ENCODE measurements at places on chromosomes 6 and 20. TPM values are rescaled to one million over a fixed set of nuclear protein-coding genes. Genes with fewer than 3 reads are reported as not detected.

The ENPP5 gene
- 0.68 TPM for total RNA-seq

The CHRNA4 gene
- not detected for total RNA-seq

The SCRT2 gene
- not detected for total RNA-seq

The TTI1 gene
- total RNA-seq, result 33.9 TPM

The GPR6 gene
- not detected for total RNA-seq

The MAK gene
- total RNA-seq, result not detected

The ABHD16B gene
- total RNA-seq, result not detected

DNA sequence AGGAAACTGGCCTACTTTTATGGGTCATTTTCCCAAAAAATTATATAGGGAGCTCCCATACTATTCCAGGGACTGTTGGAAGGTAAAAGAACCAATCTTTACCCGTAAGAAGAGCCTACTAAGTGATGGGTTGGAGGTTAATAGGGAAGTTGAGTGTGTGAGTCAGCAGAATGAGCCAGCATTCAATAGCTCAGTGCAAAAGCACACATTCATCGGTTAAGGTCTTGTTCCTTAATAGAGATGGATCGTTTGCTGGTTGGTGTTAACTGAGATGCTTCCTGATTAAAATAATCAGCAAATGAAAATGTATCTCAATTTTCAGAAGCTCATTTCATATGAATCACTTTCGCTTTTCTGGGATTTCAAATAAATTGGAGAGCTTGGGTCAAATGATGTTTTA, 115.3 kb upstream of the MRPS10 start:
- no peak for DNase-seq
- no peaks in the 10 kb centered on the region for H3K36me3 ChIP-seq
- no peaks in the 10 kb centered on the region for H3K27me3 ChIP-seq
- H3K4me1 ChIP-seq, result no peaks in the 10 kb centered on the region

- H3K27ac ChIP-seq, result no peak overlapping the region
- H3K27me3 ChIP-seq, result no peaks in the 10 kb centered on the region
- peaks cover 10% of the 10 kb centered on the region for H3K4me1 ChIP-seq
These were observed 118.4 kb downstream of the MYLK4 start for GRCh38 chr6:2632368-2632767.

DNA sequence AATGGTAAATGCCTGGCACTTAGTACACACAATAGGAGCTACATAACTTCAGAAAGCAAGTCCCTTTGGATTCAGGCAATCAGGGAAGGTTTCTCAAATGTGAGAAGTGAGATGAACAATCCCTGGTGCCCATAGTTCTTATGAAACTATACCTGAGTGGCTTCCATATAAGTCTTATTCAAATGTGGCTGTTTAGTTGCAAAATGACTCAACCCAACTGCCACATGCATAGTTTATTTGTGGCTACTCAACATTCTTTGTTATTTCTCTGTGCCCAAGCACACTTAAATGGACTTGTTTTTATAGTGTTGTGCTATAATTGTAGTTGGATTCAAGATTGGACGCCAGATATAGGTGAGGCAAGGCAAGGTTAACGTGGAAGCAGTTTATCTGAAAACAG, 93.7 kb upstream of the ATXN1 start:
- no peaks in the 10 kb centered on the region for H3K4me1 ChIP-seq
- H3K36me3 ChIP-seq, result no peaks in the 10 kb centered on the region
- H3K27ac ChIP-seq, result no peak overlapping the region
- no peak overlapping the region for H3K4me3 ChIP-seq
- H3K27me3 ChIP-seq, result peaks cover 6% of the 10 kb centered on the region

- H3K4me1 ChIP-seq, result no peaks in the 10 kb centered on the region
- DNase-seq, result no peak
- H3K27me3 ChIP-seq, result no peaks in the 10 kb centered on the region
- no peaks in the 10 kb centered on the region for H3K36me3 ChIP-seq
- no peak overlapping the region for H3K4me3 ChIP-seq
- H3K27ac ChIP-seq, result no peak overlapping the region
These were observed 10.8 kb downstream of the BPIFA2 start for GRCh38 chr20:33178726-33179125.

DNA sequence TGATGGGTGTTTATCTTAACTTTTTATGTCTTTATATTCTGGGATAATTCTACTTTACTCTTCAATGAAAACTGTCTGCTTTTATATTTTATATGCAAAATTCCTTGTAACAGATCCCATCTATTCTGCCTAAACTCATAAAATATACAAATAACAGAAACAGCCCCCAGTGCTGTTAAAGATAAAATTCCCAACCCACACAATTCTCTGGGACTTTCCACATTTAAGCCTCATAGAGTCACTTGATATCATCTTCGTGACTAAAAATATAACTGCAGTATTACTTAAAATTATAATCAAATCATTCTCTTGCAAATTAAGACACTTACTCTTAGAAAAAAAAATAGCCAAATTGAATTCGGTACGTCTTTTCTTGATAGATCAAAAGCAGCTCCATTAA, 60.2 kb downstream of the INSM1 start:
- no peak for DNase-seq
- no peaks in the 10 kb centered on the region for H3K27me3 ChIP-seq
- no peaks in the 10 kb centered on the region for H3K36me3 ChIP-seq
- no peaks in the 10 kb centered on the region for H3K4me1 ChIP-seq

DNA sequence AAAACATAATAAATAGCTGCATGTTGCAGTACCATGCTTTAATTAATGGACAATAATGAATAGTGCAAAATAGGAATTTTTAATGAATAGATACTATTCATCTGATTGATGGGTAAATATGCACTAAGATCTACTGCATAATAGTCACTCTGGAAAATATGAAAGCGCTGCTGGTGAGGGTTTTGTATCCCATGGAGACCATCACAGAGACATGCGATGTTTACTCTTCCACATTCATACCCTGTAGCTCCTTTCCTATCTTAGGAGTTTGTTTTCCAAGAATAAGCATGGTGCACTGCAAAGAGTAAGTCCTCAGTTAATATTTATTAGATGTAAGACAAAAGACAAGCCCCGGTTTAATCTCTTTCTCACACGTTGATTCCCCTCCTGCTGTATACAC, 81.4 kb downstream of the NRSN1 start:
- H3K36me3 ChIP-seq, result no peaks in the 10 kb centered on the region
- no peak for DNase-seq
- H3K4me3 ChIP-seq, result no peak overlapping the region
- H3K27ac ChIP-seq, result no peak overlapping the region
- no peaks in the 10 kb centered on the region for H3K27me3 ChIP-seq

DNA sequence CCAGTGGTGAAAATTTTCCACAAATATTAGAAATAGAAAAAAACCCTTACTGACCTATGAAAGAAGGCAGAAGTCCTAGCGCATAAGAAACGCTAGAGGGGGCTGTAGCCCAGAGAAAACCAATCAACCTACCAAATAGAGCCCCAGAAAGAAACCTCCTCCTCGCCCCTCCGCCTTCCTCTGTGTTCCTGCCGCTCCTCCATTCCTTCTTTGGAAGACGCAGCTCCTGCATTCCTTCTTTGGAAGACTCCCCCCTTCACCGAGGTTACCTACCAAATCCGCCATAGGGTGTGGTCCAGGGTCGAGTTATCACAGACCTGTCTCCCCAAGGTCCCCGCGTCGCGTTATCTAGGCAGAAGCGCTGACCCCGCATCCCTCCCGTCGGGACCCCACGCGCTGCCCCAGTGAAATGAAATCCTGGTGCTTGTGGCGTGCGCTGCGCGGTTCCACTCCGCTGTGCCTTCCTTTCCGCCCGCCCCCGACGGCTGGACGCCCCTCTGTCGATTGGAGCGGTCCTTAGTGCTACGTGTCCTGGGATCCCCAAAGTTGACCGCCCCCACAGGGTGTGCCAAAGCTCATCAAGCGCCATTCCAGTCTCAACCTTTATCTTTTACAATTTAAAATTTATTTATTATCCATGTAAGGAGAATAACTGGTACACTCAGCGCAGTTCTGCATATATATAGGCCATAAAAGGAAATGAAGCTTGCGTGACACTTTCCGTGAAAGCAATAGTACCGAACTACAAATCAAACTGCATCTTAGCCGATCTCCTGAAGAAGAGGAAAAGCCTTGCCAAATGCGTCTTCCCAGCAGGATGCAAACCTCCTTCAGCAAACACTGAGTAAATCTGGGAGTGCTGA, 13.0 kb downstream of the RPP21 start:
- no peak overlapping the region for H3K27ac ChIP-seq
- peak; percentile 81 for DNase-seq
- H3K27me3 ChIP-seq, result peaks cover 21% of the 10 kb centered on the region
- H3K4me1 ChIP-seq, result peaks cover 12% of the 10 kb centered on the region
- H3K36me3 ChIP-seq, result no peaks in the 10 kb centered on the region

DNA sequence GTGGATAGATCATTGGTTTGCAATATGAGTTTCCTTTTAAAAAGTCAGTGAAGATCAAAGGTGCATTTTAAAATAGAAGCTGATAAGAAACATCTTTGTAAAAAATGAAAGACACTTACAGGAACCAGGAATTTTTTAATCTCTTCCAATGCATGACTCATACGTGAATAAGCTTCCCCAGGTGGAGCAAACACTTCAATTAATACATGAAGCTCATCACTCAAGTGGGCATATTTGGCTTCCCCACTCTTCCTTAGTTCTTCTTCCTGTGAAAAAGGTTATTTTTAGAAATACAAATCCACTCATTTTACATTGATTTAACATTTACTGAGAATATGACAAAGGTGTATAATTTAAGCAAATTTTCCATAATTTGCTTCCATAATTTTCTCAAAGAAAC, 308.1 kb downstream of the KHDRBS2 start:
- H3K36me3 ChIP-seq, result peaks cover 3% of the 10 kb centered on the region
- no peak for DNase-seq
- H3K4me1 ChIP-seq, result no peaks in the 10 kb centered on the region
- no peak overlapping the region for H3K4me3 ChIP-seq

DNA sequence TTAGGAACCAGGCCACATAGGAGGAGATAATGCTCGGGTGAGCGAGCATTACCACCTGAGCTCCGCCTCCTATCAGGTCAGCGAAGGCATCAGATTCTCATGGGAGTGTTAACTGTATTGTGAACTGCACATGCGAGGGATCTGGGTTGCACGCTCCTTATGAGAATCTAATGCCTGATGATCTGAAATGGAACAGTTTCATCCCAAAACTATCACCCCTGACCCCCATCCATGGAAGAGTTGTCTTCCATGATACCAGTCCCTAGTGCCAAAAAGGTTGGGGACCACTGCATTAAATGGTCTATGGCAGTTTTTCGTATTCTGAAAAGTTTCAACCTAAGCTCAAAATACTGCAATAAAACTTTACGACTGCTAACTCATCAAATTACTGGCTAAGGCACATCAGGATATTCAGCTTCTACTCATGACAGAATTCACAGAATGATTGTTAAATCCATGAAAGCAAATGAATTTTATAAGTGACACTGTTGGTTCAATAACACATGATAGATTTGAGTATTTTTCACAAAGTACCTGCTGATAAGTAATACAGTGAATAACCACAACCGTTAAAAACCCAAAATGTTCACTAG, 25.9 kb downstream of the RNF217 start:
- H3K27ac ChIP-seq, result no peak overlapping the region
- H3K4me1 ChIP-seq, result no peaks in the 10 kb centered on the region
- H3K4me3 ChIP-seq, result no peak overlapping the region
- no peaks in the 10 kb centered on the region for H3K27me3 ChIP-seq

DNA sequence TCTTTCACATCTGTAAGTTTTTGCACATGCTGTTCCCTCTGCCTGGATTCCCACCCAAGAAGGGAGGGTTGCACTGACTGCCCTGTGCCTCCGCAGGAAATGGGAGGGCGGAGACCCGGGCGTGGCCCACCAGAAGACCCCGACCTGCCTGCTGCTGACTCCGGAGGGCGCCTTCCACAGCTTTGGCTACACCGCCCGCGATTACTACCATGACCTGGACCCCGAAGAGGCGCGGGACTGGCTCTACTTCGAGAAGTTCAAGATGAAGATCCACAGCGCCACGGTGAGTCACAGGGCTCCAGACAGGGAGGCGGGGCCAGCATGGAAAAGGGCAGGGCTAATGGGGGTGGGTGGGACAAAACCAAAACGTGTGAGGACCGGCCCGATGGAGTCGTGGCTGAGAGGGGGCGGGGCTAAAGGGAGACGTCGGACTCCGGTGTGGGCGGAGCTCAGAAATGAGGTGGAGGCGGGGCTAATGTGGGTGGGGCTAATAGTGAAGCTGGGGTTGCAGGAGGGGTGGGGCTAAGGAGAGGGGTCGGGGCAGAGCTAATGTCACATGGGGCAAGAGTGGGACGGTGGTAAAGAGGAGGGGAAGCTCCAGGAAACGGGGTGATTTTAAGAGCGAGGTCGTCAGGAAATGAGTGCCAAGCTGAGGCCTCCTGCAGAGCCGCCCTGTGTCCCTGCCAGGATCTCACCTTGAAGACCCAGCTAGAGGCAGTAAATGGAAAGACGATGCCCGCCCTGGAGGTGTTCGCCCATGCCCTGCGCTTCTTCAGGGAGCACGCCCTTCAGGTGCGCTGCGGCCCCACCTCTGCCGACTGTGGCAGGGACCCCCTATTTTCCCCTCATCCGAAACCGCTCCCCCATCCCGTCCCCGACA, 12.6 kb downstream of the HSPA12B start:
- H3K4me1 ChIP-seq, result no peaks in the 10 kb centered on the region
- H3K27me3 ChIP-seq, result peaks cover 4% of the 10 kb centered on the region
- H3K36me3 ChIP-seq, result no peaks in the 10 kb centered on the region
- DNase-seq, result peak; percentile 65
- H3K4me3 ChIP-seq, result peak overlapping the region; percentile 9
- H3K27ac ChIP-seq, result no peak overlapping the region

GRCh38 chr20:9474835-9475415, 39.5 kb upstream of the LAMP5 start:
- no peak overlapping the region for H3K27ac ChIP-seq
- H3K4me1 ChIP-seq, result no peaks in the 10 kb centered on the region
- no peak for DNase-seq
- no peaks in the 10 kb centered on the region for H3K36me3 ChIP-seq
- H3K4me3 ChIP-seq, result no peak overlapping the region

DNA sequence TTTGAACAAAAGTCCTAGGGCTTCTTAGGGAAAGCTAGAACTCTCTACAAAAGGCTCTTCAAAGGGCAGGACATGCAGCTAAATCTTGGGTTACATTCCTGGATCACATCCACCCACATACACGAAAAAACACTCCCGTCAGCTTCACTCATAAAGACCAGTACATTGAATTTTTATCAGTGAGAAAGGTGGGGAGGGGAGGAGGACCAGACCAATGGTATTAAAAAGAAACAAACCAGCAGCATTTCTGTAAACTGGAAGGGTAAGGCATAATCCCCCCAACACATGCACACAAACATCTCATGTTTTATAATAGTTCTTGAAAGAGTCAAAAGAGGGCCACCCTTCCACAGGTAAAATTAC, 31.6 kb downstream of the MYLK4 start:
- H3K4me1 ChIP-seq, result no peaks in the 10 kb centered on the region
- no peak overlapping the region for H3K27ac ChIP-seq
- no peak for DNase-seq
- H3K27me3 ChIP-seq, result no peaks in the 10 kb centered on the region
- H3K36me3 ChIP-seq, result no peaks in the 10 kb centered on the region

DNA sequence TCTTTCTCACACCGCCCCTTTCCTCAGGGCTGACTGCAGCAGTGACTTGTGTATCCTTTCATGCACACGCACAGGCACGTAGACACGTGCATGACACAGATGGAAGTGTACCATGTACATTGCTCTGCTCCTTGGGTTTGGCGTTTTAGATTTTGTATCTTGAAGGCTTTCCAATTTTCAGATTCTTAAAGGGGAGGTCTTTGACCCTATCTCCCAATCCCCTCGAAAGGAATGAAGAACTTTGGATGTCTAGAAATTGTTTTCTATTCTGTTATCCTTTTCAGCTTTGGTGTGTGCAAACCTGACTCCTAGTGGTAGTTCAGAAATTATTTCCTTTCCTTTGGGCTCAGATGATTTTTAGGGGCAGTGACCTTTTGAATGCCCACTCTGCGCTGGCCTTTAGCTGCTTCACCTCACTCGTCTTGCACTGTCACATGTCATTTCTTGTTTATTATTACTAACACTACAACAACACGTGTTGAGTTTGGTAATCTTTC, 63.0 kb downstream of the HIVEP1 start:
- peaks cover 6% of the 10 kb centered on the region for H3K4me1 ChIP-seq
- no peaks in the 10 kb centered on the region for H3K27me3 ChIP-seq
- H3K27ac ChIP-seq, result no peak overlapping the region
- no peaks in the 10 kb centered on the region for H3K36me3 ChIP-seq
- DNase-seq, result peak; percentile 43
- H3K4me3 ChIP-seq, result no peak overlapping the region
